ENCODE measurements at places on chromosomes 4 and X.

GRCh38 chr4:6441202-6441582 is 31.2 kb downstream of the PPP2R2C start:
- no peak overlapping the region for H3K4me3 ChIP-seq
- no peaks in the 10 kb centered on the region for H3K36me3 ChIP-seq
- no peaks in the 10 kb centered on the region for H3K4me1 ChIP-seq
- DNase-seq, result no peak
- no peak overlapping the region for H3K27ac ChIP-seq

- no peaks in the 10 kb centered on the region for H3K27me3 ChIP-seq
- H3K27ac ChIP-seq, result no peak overlapping the region
- no peak for DNase-seq
- no peak overlapping the region for H3K4me3 ChIP-seq
- no peaks in the 10 kb centered on the region for H3K36me3 ChIP-seq
Measured at GRCh38 chrX:10120331-10120730, 36.4 kb upstream of the CLCN4 start.

GRCh38 chr4:139972305-139972704 is 181.7 kb downstream of the MAML3 start:
- no peak overlapping the region for H3K27ac ChIP-seq
- no peak overlapping the region for H3K4me3 ChIP-seq
- H3K4me1 ChIP-seq, result peaks cover 18% of the 10 kb centered on the region
- no peak for DNase-seq
- no peaks in the 10 kb centered on the region for H3K36me3 ChIP-seq
- H3K27me3 ChIP-seq, result no peaks in the 10 kb centered on the region

DNA sequence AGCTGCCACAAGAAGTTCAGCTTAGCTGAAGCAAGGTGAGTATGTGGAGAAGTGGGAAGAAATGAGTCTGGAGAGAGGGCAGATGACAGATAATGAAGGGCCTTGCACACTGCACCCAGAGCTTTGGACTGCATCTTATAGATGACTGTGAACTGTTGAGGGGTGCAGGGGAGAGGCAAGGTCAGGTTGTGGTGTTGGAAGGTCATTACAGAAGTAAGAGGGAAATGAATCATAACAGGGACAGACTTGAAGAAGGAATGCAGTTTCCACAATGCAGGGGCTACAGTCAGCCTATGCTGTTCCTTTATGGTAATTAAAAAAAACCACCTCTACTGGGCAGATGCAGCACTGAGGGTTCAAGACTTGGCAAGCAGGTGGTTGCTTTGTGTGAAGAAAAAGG is 4.8 kb upstream of the IGFBP7 start:
- H3K4me3 ChIP-seq, result no peak overlapping the region
- H3K27ac ChIP-seq, result no peak overlapping the region
- peaks cover 3% of the 10 kb centered on the region for H3K36me3 ChIP-seq
- H3K27me3 ChIP-seq, result peaks cover 64% of the 10 kb centered on the region

DNA sequence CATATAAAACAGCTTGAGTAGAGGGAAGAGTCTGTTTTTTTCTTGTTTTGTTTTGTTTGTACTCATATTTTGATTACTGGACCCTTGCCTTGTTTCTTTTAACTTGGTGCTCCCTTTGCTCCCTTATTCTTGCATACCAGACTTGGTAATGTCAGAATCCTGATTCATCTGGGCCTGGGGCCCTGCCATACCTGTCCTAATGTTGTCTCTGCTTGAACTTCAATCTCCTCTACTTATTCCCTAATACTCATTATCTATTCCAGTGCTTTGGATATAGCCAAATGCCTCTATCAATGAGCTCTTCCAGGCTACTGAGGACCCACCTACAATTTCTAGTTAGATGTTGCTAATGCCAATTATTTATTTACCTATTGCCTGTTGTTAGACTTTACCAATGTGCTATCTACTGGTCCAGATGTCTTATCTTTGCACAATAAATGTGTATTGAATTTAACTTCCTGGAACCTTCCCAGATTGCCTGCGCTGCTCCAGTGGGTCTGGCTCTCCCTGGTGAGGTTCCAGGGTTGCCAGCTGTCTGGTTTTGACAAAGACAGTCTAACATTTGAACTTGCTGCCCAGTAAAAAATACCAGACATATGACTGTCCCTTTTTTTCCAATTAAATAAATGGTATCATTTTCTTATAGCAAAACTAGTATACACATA is 64.4 kb upstream of the ACSL4 start:
- H3K4me3 ChIP-seq, result no peak overlapping the region
- no peaks in the 10 kb centered on the region for H3K36me3 ChIP-seq
- peaks cover 27% of the 10 kb centered on the region for H3K27me3 ChIP-seq
- DNase-seq, result no peak
- H3K4me1 ChIP-seq, result no peaks in the 10 kb centered on the region

DNA sequence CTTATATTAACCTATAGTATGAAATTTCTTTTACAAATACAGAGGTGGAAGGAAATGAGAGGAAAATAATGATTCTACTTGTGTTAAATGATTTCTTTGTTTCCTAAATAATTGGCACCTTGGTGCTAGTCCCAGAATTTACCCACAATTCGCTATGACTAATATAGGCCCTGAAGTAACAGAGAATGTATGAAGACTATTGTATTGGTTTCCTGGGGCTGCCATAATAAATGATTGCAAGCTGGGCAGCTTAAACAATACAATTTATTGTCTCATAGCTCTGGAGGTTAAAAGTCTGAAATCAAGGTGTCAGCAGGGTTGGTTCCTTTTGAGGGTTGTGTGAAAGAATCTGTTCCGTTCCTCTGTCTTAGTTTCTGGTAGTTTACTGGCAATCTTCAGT is 74.8 kb upstream of the GPRIN3 start:
- H3K36me3 ChIP-seq, result peaks cover 5% of the 10 kb centered on the region
- no peak overlapping the region for H3K27ac ChIP-seq
- no peaks in the 10 kb centered on the region for H3K4me1 ChIP-seq
- peaks cover 5% of the 10 kb centered on the region for H3K27me3 ChIP-seq
- no peak for DNase-seq

DNA sequence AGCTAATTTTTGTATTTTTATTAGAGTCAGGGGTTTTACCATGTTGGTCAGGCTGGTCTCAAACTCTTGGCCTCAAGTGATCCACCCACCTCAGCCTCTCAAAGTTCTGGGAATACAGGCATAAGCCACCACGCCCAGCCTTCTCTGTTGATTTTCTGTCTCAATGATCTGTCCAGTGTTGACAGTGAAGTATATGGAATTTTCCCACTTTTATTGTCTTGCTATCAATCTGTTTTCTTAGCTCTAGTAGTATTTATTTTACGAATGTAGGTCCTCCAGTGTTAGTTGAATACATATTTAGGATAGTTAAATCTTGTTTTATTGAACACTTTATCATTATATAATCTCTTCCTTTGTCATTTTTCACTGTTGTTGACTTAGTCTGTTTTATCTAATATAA is 1603.9 kb downstream of the ADGRL3 start:
- H3K27me3 ChIP-seq, result no peaks in the 10 kb centered on the region
- H3K4me1 ChIP-seq, result no peaks in the 10 kb centered on the region
- H3K27ac ChIP-seq, result no peak overlapping the region
- no peaks in the 10 kb centered on the region for H3K36me3 ChIP-seq
- H3K4me3 ChIP-seq, result no peak overlapping the region

Measured in activated T-cell treated with anti-CD3 and anti-CD28 coated beads, Interleukin-2, amount 50 U/mL, for 72 hours (primary cell).